ENCODE measurements at places on chromosomes 11 and 22.

DNA sequence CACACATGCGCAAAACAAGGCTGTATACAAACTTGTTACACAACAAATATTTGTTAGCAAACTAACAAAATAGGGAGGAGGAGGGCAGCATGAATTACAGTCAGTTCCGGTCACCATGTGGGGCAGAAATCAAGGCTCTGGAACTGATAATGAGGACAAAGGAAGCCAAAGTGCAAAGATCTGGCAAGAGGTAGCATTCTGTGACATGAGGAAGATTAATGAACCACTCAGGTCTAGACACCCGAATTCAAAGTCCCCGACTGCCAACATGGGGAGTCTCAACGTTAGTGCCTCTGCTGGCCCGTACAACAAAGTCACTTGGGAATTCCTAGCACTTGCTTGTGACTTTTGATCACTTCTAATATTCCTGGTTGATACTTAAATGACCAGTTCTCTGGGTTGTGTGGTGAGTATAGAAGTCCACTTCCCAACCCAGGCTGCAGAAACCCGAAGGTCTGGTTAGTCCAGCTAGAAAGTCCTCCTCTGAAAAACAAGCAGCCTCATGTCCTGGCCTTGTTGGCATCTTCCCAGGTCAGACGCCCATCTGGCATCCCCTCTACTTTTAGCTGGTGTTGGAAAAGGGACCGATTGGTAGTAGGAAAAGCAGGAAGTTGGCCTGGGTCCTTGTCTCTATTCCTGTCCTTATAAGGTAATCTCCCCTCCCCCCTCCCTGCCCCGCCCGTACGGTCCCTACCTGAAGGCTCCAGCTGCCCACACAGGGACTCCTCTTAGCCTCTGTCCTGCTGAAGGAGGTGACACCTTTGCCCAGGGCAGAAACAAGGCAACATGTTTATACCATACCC, 1.6 kb downstream of the SUN2 start:
- no peak for DNase-seq

DNA sequence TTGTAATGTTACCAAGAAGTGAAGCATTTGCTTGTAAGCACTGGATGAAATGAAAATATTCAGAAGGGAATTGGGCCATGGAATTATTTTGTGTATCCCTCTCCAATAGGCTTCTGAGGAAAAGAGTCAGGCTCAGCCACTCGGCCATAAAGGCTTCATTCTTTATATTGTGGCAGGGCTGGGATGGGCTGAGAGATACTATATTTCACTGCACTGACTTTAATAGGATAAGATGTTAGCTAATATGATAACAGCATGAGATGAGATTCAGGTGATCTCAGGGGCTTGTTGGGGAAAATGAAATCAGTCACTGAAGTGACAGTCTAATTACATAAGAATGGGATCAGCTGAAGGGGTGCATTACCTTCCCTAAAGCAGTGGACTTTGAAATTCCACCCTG, 7.3 kb upstream of the TRIM44 start:
- no peak for DNase-seq

- no peak for DNase-seq
Observed at GRCh38 chr11:109208121-109208520, 213.9 kb upstream of the C11orf87 start.

GRCh38 chr11:120827820-120828219, 196.1 kb upstream of the TBCEL start:
- DNase-seq, result no peak

DNA sequence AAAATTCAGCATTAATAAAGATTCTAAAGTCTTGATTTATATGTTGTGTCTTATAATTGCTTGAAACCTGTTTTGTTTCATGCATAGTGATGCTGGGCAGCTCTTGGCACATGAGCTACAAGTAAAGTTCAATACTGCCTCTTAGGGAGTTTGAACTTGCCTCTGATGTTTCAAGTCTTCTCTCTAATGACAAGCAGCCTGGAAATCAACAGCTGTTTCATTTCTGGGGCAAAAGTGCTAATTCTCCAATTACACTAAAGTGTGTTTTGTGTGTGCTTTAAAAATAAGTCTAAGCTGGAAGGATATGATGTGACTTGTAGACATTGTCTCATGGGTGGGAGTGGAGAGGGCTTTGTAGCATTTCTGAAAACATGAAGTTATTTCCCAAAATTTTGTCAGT, 23.7 kb upstream of the SESN3 start:
- no peak for DNase-seq

- DNase-seq, result peak; percentile 58
Observed at GRCh38 chr11:116499396-116500003, 273.3 kb downstream of the BUD13 start.

DNA sequence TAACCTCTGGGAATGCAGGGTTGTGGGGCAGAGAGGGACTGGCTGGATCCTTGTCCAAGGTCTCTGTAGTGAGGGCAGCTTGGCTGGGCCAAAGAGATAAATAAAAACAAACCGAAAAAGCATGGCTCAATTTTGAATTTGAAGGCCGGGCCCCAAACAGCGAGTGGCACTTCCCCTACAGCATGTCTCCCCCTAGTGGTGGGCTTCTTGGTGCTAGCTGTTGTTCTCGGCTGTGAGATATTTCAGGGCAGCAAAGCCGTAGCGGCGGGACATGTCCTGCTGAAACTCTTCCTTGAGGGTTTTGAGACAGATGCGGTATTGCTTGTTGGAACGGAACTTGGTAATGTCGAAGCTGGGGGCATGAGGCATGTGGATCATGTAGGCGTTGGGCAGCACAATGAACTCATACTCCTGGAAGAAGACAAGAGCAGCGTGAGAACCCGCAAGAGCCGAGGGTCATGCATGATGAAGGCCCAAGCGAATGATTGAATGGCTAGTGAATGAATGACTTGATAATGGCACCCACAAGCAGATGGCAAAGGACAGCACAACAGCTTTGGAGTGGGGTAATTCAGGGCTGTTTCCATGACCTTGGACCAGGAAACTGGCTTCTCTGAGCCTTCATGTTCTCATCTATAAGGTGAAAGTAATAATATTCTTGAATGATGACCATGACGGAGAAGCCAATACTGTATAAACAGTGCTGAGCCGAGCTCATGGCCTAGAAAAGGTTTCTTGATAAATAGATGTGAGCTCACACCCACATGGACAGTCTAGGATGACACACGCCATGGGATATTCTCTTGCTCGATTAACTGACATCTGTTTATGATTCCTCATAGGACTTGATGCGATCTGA, 216.3 kb upstream of the SYN3 start:
- peak; percentile 2 for DNase-seq

DNA sequence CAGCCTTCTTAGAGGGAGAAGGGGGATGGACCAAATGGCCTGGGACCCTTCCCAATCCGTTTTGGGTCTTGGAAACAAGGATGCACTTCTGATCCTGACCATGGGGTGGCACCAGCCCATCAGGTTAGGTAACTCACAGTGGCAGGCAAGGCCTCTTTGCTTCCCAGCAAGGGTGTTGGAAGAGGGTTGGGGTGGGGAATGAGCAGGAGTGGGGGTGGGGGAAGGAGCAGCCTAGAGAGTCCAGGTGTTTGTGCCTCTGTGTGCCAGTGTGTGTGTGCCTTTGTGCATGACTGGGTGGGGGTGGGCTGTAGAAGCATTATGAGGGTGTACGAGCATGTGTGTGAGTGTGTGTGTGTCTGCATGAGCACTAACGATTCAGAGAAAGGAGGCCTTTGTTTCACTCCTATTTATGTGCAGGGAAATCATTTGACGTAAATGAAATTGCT, 213.1 kb downstream of the INSC start:
- peak; percentile 20 for DNase-seq

DNA sequence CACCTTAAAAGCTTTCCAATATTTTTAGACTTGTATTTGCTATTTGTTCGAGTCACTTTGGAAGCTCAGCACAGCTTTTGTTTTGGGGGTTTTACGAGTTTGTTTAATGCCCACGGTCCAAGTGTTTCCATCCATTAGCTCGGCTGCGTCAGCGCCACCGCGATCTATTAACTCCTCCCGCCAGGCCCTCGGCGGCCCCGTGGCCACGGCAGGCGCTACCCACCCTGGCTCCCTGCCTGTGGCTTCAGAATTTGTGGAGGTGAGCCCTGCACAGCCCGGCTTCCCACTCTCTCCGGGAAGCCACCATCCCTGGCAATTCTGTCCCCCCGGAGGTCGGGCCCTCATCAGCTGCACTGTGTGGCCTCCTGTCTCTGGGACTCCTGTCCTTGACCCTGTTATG, 648.5 kb downstream of the BRD1 start:
- no peak for DNase-seq

GRCh38 chr11:131454490-131454889, 84.1 kb downstream of the NTM start:
- no peak for DNase-seq

- no peak for DNase-seq
Observed at GRCh38 chr11:32145282-32145681, 54.4 kb downstream of the RCN1 start.

DNA sequence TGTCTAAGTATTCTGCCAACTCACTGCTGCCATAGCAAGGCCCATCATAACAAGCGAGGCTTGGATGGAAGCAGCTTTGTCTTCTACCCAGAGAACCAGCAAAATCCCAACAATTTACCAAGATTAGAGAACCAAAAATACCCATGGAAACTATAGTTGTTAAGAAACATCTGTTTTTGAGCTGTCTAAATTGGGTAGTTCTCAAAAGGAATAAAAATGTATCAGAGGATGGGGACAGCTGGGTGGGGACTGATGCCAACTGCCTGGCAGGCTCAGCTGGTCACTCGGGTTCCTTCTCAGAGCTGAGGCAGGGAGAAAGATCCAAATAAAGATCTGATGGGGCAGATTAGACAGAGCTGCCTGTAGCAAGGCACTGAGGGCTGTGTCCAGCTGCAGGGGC, 85.9 kb upstream of the GRK3 start:
- no peak for DNase-seq

- DNase-seq, result peak; percentile 73
Observed at GRCh38 chr11:33735271-33736147, 714 bp downstream of the CD59 start.

DNA sequence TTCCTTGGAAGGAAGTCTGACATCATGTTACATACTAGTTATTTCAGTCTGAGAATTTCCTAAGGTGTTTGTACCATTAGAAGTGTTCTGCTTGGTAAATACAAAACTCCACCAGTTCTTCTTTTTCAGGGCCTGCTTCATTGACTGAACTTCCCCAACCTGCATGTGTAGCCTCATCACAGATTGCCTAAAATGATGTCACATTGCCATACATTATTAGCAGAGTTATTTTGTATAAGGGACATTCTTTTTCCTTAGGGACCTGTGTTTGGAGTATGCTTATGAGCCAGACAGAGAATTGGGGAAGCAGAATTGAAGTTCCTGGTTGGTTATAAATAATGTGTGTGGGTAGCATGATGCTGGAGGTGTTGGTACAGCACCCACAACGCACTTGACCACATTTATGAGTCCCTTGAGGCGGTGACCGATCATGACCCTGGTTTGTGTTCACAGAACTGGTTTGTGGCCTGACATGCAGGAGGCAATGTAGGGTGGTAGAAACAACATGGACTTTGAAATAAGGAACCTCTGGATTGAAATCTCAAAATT, 16.4 kb upstream of the MMP7 start:
- peak; percentile 81 for DNase-seq

DNA sequence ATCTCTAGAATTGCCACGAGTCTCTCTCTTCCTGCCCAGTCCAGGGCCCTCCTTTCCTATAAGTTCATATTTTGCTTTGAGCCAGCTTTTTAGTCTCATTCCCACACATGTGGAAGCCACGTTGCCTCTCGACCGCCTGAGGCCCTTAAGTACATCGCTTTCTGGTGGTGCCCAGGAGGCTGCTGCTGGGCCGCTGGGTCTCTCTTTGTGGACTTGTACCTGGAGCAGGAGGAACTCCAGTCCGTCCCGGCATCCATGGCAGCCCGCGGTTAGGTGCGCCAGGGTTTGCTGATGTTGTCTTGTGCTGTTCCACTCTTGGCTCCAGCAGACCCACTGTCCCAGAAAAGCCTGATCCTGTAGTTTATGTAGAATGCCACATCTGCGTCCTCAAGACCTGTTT, 41.0 kb downstream of the NAT10 start:
- DNase-seq, result no peak

DNA sequence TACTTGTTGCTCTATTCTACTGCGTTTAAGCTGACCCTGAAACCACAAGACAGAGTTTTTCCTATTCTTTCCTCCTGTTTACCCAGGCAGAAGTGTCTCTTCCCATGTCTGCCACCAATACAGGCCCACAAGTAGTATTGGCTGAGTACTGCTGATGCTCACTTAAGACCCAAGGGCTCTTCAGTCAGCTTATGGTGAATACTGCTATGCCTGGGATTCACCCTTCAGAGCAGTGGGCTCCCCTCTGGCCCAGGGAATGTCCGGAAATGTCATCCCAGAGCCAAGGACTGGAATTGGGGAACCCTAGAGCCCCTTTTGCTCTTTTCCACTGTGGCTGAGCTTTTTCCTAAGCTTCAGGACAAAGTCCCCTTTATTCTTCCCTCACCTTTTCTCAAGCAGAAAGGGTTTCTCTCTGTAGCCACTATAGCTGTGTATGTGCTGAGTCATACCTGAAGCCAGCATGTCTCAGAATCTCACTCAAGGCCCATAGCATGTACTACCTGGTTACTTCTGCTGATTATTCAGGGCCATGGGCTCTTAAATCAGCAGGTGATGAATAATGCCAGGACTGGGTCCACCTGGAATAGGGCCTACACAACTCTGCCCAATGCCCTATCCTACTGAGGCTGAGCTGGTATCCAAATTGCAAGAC, 745.8 kb upstream of the ANO5 start:
- no peak for DNase-seq

DNA sequence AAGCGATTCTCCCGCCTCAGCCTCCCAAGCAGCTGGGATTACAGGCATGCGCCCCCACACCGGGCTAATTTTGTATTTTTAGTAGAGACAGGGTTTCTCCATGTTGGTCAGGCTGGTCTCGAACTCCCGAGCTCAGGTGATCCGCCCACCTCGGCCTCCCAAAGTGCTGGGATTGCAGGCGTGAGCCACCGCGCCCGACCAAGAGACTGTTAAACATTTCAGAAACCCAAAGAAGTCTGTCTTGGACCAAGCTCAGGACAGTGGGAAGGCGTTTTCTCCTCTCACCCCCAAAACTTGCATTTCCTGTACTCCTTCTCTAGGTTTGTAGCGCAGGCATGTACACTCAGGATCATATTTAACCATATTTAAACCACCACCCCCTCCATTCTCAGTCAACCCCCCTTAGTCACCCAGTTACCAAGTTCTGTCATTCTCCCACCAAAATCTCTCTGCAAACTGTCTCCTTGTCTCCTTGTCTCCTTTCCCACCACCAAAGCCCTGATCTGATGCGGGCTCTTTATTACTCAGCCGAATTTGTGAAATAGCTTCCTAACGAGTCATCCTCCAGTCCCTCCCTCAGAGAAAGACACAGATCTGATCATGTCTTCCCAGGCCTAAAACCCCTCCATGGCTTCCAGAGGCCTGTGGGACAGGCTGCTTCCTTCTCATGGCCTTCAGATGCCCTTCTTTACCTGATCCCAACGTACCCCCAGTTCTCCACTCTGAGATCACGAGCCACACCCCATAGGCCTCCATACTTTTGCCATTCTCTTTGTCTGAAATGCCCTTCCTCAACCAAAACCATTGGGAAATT, 29.0 kb upstream of the CREB3L1 start:
- DNase-seq, result no peak

- no peak for DNase-seq
Observed at GRCh38 chr11:45617871-45618601, 47.4 kb downstream of the CHST1 start.

Data from HL-60 (cell line).